ENCODE measurements at places on chromosomes 2 and 18.

GRCh38 chr18:57497372-57498294 lies 62.5 kb downstream of the ONECUT2 start:
- no peak for DNase-seq

DNA sequence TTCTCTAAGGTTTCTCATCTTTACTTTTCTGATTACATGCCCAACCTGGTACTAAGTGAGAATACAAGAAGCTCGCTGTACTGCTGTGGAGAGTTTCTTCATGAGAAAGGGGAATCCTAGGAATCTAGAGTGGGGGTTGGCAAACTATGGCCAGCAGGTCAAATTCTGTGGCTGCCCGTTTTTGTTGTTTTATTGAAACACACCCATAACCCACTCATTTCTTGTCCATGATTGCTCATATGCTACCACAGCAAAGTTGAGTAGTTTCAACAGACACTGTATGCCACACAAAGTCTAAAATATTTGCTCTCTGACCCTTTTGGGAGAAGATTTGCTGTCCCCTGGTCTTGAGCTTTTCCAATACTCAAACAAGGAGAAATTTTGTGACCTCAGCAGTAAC lies 58.8 kb downstream of the C2orf74 start:
- DNase-seq, result no peak

GRCh38 chr2:143704451-143705106 lies 575.4 kb downstream of the ARHGAP15 start:
- DNase-seq, result no peak

- DNase-seq, result no peak
These were observed 106.3 kb downstream of the TRIM43 start for GRCh38 chr2:95698146-95698545.

DNA sequence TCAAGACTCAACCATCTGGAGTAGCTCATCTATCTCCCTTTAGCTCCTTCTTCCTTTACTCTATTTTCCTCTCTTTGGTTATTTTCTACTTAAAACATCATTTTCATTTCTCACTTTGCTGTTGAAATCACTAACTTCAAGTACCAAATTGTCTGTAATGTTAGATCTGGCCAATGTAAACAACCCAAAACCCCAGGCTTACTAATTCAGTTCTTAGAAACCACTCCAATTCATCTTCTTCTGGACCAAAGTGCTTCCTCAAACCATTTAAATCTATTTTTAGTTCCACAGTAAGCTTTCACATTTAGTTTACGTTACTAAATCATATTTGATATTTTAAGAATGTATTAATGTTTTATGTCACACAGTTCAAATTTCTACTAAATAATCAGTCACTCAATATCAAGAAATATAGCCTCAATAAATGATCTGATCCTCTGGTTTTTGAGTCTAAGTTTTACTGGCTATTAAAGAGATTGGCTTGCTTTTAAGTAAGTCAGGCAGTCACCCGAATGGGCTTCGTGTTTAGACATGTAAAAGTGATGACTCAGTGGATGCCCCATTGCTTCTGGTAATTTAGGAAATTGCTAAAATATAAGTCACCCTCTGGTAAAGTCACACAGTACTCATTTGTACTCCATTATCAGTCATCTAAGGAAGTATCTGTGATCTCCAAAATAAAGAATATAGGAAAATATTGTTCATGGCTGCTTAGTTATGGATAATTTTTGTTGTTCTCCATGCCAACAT lies 527.2 kb upstream of the SOX11 start:
- no peak for DNase-seq

GRCh38 chr18:36628435-36629137 lies 200.2 kb downstream of the TPGS2 start:
- no peak for DNase-seq

DNA sequence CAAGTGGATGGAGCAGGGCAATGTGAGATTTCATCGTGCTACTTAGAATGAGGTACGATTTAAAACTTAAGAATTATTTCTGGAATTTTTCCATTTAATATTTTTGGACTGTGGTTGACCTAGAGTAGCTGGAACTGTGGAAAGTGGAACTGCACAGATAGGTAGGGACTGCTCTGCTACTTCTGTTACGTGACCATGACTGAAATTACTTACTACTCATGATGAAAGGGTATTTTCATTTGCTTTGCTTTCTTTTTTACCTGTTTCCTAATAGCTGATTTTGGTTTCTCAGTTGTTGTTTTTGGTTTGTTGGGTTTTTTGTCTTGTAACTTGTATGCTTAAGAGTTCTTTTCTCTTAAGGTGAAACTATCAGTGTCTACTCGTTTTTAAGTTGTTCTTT lies 11.4 kb downstream of the UBE2E3 start:
- DNase-seq, result no peak

DNA sequence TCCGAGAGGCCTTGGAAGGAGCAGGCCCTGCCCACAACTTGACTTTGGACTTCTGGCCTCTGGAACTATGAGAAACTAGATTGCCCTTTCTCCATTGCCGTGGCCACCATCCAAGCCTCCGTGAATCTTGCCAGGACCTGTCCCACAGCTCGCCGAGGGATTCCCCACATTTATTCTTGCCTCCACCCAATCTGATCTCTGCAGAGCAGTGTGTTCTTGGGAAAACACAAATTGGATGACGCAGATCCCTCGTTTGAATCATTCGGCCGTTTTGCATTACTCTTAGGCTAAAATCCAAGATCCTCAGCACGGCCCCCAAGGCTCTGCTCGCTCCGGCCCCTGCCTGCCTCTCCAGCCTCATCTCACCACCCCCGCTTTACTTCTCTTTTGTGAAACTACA lies 364.2 kb downstream of the ZNF516 start:
- no peak for DNase-seq

GRCh38 chr2:216344950-216345300 lies 27.4 kb downstream of the MARCHF4 start:
- DNase-seq, result no peak

- no peak for DNase-seq
These were observed 103.4 kb upstream of the MYCN start for GRCh38 chr2:15836689-15837610.

DNA sequence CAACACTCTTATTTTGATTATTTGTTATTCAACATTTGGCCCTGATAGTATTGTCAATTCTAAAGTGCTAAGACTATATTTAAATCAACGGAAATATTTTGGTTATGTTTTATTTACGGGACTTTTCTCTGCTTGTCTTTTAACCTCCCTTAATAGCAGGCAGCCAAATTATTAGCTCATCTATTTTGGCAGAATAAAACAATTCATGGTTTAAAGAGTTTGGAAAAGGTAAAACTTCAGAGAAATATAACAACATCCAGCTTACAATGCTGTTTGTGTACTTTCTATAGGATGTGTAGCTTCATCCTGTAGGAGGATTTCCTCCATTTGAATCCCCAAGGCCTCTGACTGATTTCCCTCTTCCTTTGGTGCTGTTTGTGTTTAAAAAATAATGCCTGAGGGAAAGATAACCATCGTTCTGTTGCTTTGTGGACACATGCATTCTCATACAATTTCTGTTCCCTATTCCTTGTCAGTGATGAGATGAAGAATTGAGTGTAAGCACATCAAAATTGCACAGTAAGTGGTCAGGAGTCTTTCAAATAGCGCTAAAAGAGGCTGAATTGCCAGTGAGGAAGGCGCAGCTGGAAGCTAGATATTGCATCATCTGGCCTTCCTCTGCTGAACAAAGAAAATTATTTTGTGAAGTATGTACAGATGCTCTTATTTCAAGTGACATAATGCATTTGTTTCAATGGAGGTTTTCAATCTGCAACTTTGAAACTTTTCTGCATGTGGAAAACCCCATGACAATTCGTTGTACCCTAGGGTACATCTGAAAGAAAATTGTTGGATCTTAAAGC lies 80.3 kb downstream of the CD28 start:
- no peak for DNase-seq
